NCI-H446 (cell line): ENCODE measurements at places on chromosomes 6 and 20.
A peak's percentile ranks its signal among the peaks of the same experiment; 100 is the strongest.

DNA sequence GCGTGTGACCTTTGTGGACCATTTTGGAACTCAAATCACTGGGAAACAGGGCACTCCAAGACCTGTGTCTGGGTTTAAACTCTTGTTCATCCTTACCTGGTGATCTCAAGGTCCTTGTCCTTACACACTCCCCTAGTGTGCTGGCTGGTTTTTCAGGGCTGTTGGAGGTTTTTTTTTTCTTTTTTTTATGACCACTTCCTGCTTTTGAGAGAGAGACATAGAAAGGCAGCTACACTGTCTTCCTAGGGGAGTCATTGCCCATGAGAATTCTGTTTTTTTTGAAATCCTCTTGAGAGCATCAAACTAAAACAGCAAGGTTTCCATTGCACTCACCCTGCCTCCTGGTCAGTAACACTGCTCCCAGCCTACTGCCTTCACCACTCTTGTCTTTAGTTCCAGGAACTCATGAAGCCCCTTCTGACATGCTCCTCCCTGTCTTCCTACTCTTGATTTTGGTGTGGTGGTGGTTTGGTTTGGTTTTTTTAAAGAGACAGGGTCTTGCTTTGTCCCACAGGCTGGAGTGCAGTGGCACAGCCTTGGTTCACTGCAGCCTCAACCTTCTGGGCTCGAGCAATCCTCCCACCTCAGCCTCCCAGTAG lies 28.6 kb downstream of the PRPH2 start:
- DNase-seq: no peak

GRCh38 chr6:157184202-157185015 lies 138.9 kb downstream of the TMEM242 start:
- peak; percentile 44 for DNase-seq

DNA sequence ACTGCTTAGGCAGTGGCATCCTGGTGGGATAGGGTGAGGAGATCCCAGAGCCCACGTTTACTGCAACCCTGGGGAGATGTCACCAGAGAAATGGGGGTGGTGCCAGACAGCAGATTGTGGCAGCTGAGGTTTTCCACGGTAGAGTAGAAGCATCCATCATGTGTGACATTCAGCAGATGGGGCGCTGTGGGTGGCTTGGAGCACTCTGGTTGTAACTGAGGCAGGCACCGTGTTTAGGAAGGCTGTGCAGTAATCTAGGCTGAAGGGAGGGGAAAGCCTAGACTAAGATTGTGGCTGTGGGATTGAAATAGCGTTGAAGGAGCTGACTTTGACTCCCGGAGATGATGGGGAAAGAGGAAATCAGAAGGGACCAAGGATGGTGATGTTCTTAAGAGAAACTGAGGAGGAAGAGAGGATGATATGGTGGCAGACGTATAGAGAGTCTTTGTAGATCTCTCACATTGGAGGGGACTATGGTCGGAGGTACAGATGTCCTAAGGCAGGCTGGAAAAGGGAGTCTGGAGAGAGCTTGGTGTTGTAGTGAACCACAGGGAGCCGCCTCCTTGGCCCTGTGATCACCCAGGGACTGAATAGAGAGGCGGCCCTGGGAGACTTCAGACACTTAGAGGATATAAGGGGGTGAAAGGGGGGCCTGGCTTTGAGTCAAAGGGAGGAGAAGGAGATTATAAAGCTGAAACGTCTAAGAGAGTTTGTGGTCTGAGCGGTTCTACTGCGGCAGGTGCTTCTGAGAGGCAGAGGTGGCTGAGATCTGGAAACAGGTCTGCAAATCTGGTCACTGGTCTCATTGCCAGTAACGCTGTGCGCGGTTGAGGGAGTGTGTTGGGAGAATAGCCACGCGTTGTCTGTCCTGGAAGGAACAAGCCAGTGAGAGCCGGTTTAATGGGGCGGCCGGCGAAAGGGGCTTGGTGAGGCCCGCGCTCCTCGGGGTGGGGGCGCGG lies 792 bp upstream of the MICA start:
- no peak for DNase-seq

DNA sequence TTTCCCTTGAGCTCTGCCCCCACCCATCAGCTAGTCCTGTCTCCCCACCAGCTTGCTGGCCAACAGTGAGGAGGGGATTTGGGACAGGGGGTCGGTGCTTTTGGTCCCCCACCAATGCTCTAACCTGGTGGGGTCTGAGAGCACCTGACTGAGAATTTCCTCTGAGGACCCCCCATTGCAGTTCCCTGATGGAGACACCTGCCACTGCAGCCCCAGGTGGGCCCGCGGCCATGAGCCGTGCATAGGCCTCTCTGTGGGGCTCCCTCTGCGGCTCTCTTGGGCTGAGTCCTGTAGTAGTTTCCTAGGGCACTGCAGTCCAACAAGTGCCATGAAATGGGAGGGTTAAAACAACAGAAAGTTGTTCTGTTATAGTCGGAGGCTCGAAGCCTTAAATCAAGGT lies 172.2 kb upstream of the SNX9 start:
- no peak for DNase-seq

GRCh38 chr6:16872543-16873235 lies 111.4 kb upstream of the ATXN1 start:
- DNase-seq: no peak

DNA sequence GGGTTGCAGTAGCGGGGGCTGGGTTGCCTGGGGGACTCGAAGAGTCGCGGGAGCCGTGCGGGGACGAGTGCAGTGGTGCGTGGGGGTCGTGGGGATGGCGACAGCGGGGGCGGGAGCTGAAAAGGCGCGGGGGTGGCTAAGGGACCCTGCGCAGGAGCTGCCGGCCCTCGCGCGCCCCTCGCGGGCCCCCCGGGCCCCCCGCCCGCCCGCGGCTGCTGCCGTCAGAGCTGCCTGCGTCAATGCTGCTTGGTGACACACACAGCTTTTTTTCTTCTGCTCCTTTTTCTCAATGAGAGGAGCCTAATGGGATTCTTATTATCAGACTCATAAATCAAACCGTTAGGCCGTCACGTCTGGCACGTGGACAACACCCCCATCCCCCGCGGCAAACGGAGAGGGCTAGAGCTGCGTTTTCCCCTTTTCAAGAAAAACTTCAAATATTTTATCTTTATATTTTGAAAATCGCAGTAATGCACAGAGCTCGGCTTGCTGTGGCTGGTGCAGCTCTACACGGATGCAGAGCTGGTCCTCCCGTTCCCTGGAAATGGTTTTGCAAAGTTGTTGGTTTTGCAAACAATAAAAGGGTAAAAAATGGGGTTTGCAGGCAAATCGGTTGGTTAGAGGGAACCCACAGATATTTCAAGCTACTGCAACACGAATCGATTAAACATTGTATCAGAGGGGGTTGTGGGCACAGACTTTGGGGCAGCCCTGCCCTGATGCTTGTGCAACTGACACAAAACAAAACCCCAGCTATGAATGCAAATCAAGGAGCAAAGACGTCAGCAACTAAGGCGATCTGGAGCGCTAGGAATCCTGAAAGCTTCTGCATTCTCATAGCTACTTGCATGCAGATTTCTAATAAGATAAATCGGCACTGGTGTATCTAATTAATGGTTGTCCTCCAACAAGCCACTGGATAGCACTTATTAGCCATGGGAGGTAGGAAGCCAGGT lies 161.4 kb downstream of the TBXT start:
- no peak for DNase-seq

DNA sequence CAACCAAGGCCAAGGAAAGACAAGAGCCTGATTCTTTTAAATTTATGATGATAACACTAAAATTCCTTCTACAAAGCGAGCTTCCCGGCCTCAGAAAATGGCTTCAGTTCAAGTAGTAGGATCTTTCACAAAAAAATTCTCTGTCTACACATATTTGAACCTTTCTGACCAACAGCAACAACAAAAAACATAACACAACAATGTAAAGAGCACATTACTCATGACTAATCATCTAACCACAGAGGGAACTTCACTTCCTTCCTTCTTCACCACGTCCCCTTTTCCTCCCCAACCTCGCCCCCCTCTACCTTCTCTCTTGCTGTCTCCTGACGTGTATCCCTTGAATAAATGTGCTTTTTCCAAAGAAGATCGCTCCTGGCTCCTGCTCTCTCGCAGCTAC lies 228.2 kb downstream of the MYLK4 start:
- no peak for DNase-seq

DNA sequence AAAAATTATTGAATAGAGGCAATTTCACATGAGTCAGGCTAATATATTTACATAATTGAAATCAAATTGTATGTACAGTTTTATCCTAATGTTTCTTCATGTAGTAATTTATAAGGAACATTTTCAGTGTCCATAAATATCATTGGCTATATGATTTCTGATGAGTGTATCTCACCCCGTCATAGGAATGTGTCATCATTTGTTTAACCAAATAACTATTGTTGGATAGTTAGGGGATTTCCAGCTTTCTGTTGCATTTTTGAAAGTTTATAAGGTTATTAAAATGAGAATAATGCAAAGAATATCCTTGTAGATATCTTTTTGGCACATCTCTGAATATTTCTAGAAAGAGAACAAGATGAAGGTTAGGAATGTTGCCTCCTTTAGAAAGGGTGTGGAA lies 39.0 kb downstream of the SYTL3 start:
- no peak for DNase-seq

- DNase-seq: peak; percentile 8
Measured at GRCh38 chr6:108115598-108116058, 41.1 kb upstream of the OSTM1 start.

DNA sequence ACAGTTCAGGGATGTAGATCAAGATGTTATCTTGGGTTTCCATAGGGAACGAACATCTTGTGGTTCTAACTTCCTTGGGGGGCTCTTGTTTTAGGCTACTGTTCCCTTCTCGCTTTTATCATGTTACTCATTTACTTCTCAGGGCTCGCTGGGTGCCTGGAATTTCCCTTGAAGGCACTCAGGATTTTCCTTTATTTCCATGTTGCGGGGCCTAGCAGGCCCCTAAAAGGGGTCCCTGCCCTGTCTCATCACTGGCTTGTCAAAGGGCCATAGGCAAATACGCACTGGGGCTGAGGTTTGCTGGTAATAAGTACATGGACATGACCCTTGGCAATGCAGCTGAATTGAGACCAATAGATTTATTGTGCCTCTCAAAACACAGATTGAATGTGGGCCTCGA lies 262.3 kb downstream of the CDH4 start:
- DNase-seq: no peak

DNA sequence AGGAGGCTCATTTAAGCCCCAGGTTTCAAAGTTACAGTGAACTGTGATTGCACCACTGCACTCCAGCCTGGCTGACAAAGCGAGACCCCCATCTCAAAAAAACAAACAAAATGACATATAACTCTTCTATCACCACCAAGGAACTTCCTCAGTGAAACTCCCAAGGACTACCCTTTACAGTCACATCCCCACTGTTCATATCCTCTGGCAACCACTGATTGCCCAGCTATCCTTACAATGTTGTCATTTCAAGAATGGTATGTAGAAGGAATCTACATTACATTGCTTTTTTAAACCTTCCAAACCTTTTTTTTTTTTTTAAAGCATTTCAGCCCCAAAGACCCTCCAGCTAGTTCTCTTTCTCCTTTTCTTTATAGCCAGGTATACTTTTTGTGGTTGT lies 123.1 kb upstream of the CARMIL1 start:
- DNase-seq: no peak

- DNase-seq: no peak
Measured at GRCh38 chr6:109794201-109794923, 103.3 kb downstream of the FIG4 start.

DNA sequence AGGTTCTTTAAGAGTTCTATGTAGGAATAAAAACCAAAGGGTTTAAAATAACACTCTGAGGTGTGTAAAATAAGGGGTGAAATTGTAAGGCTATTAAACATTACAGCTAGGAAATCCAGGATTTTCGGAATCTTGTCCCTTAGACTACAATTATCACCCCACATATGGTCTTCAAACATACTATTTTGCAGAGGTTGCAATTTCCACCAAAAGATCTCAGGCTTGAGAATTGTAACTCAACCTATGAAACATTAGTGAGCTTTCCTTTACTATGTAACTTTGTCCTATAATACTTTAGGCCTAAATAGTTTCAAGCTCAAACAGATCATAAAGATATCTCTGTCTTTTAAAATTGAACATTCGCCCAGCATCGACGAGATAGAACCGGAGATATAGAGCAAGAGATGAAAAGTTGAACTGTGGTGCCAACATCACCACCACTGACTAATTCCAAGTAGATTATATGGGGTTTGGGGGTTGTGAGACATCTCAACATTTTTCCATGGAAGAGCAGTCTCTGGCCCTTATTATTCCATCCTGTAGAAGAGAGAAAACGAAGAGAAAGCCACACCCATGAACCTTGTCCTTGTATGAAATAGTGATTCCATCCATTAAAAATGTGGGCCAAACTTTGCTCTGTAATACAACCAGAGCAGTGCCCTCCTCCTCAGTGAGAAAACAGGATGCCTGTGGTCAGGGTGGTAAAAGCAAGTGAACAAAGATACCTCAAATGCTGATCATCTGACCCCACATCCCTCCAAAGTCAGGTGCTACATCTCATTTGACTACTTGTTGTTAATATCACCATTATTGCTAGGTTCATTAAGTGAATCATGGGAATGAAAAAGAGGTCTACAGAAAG lies 284.5 kb upstream of the GJE1 start:
- DNase-seq: no peak

GRCh38 chr20:54118220-54119001 lies 48.0 kb upstream of the BCAS1 start:
- DNase-seq: no peak

GRCh38 chr20:62193079-62194025 lies 10.5 kb downstream of the MTG2 start:
- no peak for DNase-seq

GRCh38 chr6:129115471-129115870 lies 232.5 kb downstream of the LAMA2 start:
- DNase-seq: no peak

GRCh38 chr6:46921731-46922130 lies at the start of gene ADGRF5:
Gene ADGRF5, minus strand, starts transcription at chr6:46921938. Its CDS starts 15,176 bp downstream, at chr6:46906762.
- DNase-seq: no peak

- no peak for DNase-seq
Measured at GRCh38 chr6:145689529-145689928, 45.8 kb downstream of the EPM2A start.

DNA sequence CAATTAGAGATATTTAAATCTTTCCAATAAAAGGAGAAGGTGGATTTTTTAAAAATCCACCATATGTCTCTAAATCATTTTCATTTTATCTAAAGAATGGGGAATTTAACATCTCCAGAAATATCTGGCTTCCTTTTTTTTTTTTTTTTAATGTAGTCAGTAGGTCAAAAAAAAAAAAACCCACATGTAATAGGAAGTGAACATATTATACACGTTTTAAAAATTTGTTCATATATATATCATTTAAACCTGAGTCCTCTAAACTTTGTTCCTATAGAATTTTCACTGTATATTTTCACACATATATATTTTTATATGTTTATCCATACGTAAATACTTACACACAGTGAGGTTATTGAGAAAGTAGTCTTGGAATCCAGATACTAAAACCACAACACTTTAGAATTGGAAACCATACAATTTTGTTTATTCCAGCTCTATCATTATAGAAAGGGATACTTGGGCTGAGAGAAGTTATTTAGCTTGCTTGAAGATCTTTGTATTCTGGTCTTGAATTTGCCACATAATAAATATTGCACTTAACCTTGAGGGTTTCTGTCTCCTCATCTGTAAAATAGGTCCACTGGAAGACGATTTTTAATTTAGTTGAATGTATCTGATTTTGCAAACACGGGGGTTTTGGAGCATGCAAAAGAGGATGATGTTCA lies 62.1 kb upstream of the ZNF217 start:
- no peak for DNase-seq
